Ascending aorta (tissue), 2 donors: ENCODE measurements at places on chromosomes 3 and 15.

DNA sequence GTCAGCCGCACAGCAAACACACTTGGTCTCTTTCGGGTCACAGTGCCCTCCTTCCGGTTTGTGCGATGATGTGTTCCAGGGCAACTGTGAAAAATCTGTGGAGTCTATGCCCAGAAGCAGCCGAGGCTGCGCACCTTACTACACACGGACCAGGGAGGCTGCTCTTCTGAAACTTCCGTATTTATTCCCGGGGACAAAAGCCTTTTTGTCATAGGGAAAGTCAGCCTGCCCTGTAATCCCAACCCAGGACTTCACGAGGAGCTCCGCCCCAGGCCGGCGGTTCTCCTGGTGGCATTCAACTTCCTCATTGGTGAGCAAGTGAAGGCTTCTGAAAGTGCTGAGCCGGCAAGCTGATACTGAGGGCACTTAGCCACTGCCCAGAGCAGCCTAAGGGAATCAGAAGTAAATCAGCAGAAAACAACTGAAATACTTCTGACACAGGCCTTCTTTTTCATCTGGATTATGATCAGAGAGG is 126.5 kb downstream of the FMN1 start:
- DNase-seq, result peak; percentile 75

- DNase-seq, result no peak
Measured at GRCh38 chr3:94063496-94064119, 747 bp downstream of the NSUN3 start.

- no peak for DNase-seq
Measured at GRCh38 chr3:195012100-195012499, 258.9 kb downstream of the XXYLT1 start.

GRCh38 chr3:49666592-49666991 is 7.6 kb upstream of the APEH start:
- no peak for DNase-seq

DNA sequence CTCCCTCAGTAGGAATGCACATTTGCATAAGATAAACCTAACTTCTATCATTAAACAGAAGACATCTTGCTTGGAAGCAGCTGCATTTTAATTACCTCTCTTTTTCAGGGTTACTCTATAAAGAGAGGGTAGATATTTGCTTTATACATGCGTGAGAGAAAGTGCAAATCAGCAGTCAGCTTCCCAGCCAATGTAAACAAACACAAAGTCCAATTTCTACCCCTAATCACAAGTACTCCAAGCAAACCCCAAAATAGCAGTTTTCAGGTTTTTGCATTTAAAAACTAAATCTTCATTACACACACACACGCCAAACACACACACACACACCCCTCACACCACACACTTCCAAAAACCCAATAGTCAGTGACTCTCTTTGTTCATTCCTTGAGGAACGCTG is 303.9 kb upstream of the ALCAM start:
- DNase-seq, result no peak
